ENCODE measurements at places on chromosomes 7 and 10.

DNA sequence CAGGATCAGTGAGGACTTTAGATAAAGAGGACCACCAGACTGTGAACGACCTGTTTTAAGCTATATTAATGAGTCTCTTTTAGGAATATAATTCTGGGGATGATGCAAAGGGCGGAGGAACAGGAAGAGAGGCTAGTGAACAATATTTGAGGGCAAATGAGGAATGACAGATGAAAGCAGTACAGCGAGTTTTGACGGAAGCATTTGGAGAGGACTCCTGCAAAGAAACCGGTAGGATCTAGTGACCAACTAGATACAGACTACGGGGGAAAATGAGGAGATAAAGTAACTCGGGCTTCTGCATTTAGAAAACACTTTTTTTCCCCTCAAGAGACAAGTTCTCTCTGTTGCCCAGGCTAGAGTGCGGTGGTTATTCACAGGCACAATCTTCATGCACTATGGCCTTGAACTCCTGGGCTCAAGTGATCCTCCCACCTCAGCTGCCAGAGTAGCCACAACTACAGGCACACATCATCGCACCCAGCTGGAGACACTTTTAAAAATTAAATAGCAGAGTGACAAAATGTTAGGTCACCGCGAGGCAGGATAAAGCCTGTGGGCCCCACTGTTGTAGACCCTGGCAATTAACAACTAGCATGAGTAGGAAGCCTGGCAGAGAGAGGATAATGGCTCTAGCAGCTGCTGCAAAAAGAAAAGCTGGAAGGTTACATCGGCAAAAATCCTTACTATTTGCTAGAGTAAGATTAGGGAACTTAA, 143.2 kb downstream of the SRPK2 start:
- no peak for DNase-seq

DNA sequence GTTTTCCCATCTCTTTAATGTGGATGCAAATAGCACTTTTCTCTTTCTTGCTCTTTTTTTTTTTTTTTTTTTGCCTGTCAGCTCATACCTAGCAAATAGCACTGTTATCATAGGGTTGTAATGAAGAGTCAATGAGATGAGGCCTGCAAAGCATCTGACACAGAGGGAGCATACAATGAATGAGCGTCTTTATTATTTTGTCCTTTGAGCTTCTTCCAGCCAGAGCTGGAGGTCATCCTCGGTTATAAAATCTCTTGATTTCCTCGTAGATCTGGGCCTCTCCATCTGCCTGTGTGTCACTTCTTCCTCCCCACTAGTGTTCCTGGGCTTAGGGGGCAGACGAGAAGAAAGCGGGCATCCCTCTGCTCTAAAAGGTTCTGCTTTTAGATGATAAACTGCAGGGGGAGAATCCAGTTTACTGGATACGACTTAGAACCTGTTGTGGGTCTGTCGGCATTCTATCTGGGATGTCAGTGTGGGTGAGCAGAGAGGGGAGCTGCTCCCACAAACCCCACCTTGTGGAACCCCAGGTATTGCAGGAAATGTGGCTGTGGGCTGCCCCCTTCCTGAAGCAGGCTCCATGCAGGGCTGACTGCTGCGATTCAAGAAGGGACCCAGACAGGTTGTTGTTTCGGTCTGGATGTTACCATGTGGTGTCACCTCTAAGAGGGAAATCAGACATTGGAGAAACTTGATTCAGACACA, 135.8 kb upstream of the GPR26 start:
- DNase-seq, result no peak

DNA sequence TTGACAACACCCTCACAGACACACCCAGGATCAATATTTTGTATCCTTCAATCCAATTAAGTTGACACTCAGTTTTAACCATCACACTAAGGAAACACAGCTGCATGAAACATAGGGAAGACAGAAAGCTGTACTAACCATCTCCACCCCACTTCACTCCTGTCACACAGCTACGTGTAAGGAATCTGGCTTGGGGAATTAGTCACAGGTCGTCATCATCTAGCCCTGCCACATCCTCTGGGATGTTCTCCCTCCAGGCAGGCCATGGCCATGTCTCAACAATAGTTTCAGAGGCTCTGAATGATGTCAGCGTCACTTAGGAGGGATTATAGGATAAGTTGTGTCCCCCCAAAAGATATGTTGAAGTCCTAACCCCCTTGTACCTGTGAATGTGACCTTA, 10.8 kb upstream of the SEMA3C start:
- DNase-seq, result no peak

DNA sequence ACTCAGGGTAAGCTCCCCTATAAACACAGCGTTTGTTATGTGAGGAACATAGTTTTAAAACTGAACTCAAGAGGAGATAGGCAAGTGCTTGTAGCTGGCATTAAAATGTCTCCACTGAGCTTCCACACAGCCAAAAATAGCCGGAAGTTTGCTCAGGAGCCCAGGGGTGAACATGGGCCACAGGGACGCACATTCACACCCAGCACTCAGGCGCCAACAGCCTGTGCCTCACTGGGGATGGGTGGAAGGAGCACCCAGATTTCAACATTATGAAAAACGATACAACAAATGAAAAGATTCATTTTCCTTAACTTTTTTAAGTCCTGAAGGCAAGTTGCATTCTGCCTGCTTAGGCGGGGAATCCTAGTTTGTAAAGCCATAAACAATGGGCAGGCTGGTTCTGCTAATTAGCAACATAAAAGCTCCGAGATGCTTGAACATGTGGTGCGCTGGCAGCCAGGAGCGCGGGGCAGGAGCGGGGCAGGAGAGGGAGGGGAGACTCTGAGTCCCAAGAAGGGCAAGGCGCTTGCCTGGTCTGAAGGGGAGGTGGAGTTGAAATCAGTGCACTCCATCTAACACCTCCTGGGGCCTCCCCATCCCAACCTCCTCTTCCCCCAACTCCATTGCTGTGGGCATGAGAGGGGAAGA, 235.9 kb downstream of the COBL start:
- no peak for DNase-seq

Data from NCI-H1436 treated with DMSO at 0.1 percent for 48 hours (cell line).